Uterine smooth muscle cell (primary cell): ENCODE measurements at places on chromosomes 2 and 18. TPM values are rescaled to one million over a fixed set of nuclear protein-coding genes. Genes with fewer than 3 reads are reported as not detected.

RAPH1 gene
- 15.5 and 23.2 TPM in 2 replicates for total RNA-seq

PRKAG3 gene
- total RNA-seq, result not detected in 2 replicates

IL37 gene
- total RNA-seq, result 0.22 TPM in 1 of 2 replicates, not detected in the other

CDK5R2 gene
- total RNA-seq, result 0.22 and 0.25 TPM in 2 replicates

HAAO gene
- 0.25 and 0.44 TPM in 2 replicates for total RNA-seq
